ENCODE measurements at places on chromosomes 2 and 18.

DNA sequence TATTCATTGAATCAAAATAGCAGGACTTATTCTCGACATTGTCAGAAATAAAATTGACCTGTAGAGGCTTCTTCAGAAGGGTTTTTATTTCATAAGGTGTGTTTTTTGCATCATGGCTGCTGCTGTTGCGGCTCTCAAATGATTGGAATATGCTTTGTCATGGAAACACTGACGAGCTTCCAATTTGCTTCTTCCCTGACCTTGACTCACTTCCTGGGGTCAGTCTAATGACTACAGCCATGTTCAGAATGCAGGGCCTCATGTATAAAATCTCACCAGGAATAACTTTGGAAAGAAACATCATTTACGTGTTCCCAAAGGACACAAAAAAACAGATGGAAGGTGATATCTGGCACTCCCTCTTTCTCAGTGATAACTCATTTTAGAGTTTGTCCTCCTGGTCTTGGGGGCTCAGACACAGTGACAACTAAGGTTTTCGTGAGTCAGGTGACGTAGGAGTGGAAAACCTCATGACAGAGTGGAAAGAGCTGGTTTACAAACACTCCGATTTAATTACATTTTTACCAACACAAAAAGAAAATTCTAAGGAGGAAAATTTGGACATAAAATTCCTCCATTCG lies 467.0 kb upstream of the RAB12 start:
- DNase-seq = no peak

GRCh38 chr18:73520229-73520628 lies 627.4 kb downstream of the FBXO15 start:
- no peak for DNase-seq

DNA sequence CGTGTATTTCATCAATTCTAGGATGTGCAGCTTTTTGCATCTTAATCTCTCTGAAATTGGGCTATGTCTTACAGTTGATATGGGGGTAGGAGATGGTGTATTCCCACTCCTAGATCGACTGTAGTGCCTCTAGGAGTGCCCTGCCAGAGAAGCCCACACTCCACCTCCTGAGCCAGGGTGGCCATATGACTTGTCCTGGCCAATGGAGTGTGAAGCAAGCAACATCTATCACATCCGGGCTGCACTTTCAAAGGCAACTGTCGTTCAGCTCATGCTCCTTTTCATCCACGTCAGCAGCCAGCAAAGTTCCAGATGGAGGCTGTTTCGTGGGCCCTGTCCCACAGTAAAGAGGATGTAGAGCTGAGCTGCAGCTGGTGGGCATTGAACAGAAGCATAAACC lies 149.4 kb upstream of the SLC1A4 start:
- no peak for DNase-seq

- no peak for DNase-seq
These were observed 191.8 kb downstream of the LPIN1 start for GRCh38 chr2:11938196-11938595.

- no peak for DNase-seq
These were observed 4.4 kb downstream of the MBOAT2 start for GRCh38 chr2:8999102-8999446.

- DNase-seq = no peak
These were observed 39.5 kb upstream of the NPAS2 start for GRCh38 chr2:100780203-100781008.

DNA sequence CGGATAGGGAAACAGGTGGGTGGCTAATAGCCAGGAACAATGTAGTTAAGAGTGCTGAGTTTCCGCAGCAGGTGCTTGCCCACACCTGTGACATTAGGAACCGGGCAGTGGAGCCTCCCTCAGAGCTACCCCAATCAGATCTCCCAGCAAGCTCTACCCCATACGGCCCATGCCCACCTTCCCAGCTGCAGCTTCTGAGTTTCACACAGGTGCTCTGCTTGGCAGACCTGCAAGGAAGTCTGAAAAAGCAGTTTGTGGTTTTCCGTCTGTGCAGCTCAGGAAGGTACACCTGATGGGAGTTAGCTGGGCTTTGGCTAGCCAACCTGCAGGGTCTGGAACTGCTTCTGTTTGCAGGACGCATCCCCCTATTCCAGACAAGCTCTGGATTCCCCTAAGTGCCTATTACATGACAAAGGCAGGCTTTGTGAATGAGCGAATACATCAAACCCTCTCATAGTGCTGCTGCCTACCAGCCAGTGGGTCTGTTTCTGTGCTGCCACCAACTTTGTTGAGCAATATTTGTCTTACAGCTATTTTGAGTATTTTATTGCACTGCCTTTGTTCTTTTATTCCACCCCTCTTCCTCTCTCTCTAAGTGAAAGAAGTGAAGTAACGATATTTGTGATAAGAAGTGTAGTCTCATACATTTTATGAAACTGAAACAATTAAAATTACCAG lies 24.7 kb upstream of the CEP68 start:
- DNase-seq = no peak

GRCh38 chr18:26791676-26792075 lies 73.8 kb downstream of the AQP4 start:
- DNase-seq = no peak

GRCh38 chr18:8847900-8848299 lies 142.5 kb downstream of the MTCL1 start:
- DNase-seq = no peak

DNA sequence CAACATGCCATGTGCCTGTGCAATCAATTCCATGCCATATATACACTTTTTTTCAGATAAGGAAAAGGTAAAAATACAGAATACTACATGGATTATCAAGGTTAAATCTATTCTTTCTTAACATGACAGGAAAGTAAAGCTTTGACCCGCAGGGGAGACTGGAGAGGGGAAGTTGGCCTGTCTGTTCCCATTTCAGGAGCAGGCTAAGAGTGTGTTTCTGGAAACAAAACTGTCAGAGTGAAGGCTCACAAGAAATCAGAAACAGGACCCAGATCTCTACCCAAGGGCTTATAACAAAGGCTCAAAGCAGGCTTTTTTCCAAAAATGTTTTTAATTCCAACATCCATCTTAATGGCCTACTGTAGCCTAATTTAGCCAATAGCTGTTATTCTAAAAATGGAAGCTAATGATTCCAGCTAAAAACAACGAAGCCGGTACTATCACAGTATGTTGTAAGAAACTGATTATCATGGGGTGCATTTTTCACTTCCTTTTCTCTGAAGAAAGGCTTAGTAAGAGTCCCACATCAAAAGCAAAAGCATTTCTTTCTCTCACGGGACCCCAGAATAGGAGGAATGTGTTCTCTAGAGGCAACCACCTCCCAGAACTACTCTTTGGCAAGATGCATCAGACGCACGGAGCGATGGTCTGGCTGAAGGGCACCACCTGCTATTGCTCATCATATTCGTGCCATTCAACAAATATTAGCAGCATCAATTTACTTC lies 41.4 kb downstream of the FECH start:
- no peak for DNase-seq

DNA sequence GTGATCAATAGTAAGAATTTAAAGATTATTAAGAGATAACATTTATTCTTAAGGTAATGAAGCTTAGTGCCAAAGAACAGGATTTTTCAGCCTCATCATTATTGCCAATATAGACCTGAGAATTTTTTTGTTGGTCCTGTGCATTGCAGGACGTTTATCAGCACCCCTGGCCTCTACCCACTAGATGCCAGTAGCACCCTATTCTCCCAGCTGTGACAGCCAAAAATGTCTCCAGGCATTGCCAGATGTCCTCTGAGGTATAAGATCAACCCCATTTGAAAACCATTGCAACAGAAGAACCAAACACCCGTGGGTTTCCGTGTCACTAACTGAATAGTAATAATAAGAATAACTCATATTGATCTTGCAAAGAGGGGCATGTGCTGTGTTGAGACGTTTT lies 700.0 kb upstream of the SOX11 start:
- DNase-seq = no peak

- DNase-seq = no peak
These were observed 77.7 kb downstream of the GULP1 start for GRCh38 chr2:188369365-188369764.

DNA sequence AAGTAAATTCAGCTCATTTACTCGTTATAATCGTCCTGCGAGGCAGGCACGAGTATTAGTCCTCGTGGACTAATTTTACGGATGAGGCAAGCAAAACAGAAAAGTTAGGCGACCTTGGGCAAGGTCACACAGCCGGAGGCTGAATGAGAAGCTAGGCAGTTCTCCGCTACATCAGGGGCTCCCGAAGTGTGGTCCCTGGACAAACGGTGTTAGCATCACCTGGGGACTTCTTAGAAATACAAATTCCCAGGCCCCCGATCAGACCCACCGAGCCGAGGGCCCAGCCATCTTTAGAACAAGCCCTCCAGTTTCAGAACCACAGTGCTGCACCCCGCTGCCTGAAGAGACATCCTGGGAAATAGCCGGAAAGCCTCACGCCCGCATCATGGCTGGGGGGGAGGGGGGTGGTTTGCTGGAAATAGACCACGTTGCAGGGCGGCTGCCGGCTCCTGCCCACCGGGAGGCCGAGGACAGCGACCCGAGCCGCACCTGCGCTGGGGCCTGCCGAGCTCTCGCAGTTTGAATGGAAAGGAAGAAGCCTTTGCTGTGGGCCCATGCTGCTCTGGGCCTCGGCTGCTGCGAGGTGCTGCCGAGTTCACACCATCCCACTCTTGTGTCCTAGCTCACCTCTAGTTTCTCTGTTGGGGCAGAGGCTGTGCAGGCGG lies 72.2 kb downstream of the TFCP2L1 start:
- DNase-seq = no peak

GRCh38 chr2:207258263-207258991 lies 92.7 kb upstream of the KLF7 start:
- no peak for DNase-seq

DNA sequence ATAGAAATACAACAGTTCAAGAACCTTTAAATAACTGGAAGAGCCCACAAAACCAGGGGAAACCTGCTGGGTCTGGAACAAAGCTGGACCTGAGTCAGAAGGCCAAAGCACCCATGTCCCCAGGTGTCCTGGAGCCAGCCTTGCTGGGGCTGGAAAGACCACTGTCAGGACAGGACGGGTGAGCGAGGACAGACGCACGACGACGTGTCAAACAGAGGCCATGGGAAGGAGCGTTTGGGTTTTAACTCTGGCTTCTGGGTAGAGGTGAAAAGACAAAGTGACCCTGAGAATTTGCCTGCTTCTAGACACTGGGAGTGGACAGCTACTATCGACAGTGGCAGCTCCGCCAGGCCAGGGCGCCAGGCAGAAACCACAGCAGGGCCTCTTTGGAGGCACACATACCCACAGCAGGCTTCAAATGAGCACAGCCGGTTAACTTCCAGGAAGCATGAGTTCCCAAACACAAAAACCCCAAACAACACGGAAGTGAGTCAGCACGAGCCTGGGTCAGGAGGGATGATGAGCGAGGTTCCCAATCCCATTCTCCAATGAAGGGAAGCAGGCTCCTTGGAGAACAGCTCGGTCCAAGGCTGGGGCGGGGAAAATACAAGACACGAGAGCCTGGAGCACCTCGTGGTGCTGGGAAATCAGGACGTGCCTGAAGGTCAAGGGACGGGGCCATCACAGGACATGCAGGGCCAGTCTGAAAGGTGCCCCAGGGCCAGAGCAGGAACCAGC lies 208.0 kb downstream of the TWIST2 start:
- DNase-seq = no peak

GRCh38 chr2:34652636-34653035 lies 1053.5 kb upstream of the FAM98A start:
- DNase-seq = no peak

DNA sequence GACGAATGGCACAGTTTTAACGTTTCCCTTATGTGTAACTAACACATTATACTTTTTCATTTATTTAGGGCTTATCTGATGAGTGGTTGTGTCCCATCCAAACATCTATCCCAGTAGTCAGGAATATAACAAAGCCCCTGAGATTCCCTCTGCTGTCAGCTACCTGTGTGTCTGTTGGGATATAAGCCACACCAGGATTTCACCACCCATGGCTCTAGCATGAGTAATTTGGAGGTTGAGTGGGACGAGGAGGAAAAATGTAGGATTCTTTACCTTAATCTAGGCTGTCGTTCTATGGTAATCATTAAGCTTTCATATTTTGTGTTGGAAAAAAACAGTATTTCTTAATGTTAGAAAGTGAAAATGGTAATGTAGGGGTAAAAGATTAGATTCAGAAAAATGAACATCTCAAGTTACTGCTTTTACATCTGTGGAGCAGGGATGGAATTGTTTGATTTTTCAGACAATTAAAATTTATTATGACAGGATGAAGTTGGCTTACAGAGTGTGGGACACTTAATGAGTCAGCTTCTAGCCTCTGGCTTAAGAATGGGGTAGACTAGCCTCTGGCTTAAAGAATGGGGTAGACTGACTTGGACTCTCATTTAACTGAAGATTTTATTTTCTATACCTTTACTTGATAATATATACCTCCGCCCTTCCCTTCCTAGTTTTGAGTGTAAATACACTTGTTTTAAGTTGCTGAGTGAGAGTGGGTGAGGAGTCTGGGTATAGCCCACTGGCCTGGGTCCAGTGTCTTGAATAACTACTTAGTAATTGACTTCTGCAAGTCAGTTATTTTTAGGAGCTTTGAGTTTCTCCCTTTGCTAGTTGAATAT lies 88.5 kb upstream of the RANBP2 start:
- DNase-seq = no peak

GRCh38 chr2:144477281-144477956 lies 42.5 kb downstream of the ZEB2 start:
- no peak for DNase-seq

DNA sequence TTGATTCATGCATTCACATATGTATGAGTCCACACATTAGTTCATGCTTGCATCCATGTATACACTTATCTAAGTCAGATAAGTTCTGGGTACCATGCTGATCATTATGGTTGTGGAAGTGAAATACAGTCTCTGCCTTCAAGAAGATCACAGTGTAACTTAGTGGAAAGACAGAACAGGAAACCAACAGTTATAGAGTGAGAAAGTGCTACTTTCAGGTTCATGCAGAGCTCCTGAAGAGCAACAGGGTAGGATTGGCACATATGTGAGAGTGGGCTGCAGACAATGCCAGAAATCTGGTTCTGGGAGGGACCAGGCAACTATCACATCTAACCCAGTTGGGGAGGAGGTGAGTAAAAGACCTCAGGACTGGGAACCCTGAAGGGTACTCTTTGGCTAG lies 35.4 kb upstream of the PGAP1 start:
- DNase-seq = no peak

GRCh38 chr2:39730685-39731302 lies 48.3 kb downstream of the THUMPD2 start:
- no peak for DNase-seq

DNA sequence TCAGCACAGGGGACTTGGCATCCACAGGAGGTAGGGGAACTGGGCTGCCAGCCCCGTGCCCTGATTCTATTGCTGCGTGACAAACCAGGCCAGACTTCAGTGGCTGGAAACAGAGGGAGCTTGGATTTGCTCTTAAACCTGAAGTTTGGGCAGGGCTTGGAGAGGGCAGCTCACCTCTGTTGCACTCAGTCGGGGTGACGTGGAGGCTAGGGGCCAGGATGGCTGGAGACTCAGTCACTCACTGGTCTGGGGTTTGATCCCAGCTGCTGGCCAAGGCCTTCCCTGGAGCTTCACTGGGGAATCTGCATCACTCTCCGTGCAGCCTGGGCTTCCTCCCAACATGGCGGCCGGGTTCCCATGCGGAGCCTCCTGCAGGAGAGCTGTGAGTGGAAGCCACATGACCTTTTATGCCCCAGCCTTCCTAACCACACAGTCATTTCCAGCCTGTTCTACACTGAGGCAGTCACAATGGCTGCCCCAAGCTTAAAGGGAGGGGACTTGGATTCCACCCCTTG lies 175.2 kb upstream of the HDAC4 start:
- no peak for DNase-seq

Data from stimulated activated CD4-positive, alpha-beta T cell treated with anti-CD3 and anti-CD28 coated beads, Interleukin-15, amount 100 ng/mL, for 1 hour (primary cell).